CD4-positive, alpha-beta T cell treated with Interleukin-17A for 4 hours (primary cell): ENCODE measurements at places on chromosomes 5 and 9.

DNA sequence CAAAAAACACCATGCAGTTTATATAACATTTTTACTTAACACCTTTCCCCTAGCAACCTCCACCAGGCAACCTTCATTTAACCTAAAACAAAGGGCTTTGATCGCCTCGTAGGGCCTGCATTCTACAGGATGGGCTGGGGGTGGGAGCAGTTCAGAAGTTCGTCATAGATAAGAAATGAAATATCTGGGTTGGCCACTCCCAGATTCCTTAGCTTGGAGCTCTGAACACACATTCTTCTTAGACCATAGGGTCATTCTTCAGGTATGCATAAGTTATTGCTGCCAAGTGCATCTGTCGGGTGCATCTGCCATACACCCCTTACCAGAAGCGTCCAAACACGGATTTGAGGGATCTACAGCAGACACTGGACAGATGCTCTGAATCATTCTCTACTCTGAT lies 4.3 kb upstream of the SLC22A5 start:
- no peak for DNase-seq

GRCh38 chr9:16345902-16346301 lies 524.6 kb downstream of the BNC2 start:
- no peak for DNase-seq

DNA sequence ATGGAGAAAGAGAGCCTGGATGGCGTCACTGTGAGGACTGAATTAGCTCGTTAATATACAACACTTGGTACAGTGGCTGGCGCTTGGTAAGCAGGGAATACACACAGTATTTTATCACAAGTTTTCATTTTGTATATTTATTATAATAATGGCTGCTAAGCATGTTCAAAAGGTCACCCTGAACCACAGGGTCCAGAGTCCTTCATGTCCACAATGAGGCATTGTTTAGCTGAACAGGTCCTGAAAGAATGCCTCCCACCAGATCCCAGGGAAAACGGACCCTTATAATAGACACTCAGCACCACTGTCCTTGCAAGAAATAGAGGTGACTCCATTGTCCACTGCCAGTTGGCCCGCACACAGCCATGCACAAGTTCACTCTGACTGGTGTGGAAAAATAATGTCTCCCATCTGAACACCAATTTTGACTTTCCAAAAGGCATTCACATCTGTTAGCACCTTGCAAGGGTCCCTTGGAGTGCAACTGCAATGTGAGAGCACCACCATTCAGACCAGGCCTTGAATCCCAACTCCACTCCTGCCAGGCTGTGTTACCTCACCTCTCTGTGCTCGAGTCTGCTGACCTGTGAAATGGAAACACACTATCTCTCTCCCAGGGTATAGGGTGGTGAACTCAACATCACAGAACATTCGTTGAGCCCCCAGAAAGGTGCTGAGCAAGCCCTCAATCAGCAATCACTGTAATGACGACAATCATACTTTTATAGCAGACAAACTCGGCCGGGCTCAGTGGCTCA lies 3.9 kb downstream of the VDAC1 start:
- no peak for DNase-seq

DNA sequence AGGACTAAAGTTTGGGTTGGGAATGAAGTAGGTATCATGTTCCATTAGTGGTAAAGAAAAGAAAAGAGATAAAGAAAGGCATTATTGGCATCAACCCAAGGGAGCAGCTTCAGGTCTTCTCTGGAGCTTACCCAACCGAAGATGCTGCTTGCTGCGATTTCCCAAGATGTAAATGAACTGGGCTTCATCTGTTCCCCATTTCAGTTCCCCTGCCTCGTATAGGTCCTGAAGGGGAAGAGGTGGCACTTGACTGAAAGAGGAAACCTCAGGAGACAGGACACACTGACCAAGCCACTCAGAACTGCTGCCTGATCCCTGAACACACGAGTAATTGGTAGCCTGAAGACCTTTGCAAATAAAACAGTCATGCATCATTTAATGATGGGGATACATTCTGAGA lies 24.6 kb downstream of the ANXA6 start:
- DNase-seq: no peak

DNA sequence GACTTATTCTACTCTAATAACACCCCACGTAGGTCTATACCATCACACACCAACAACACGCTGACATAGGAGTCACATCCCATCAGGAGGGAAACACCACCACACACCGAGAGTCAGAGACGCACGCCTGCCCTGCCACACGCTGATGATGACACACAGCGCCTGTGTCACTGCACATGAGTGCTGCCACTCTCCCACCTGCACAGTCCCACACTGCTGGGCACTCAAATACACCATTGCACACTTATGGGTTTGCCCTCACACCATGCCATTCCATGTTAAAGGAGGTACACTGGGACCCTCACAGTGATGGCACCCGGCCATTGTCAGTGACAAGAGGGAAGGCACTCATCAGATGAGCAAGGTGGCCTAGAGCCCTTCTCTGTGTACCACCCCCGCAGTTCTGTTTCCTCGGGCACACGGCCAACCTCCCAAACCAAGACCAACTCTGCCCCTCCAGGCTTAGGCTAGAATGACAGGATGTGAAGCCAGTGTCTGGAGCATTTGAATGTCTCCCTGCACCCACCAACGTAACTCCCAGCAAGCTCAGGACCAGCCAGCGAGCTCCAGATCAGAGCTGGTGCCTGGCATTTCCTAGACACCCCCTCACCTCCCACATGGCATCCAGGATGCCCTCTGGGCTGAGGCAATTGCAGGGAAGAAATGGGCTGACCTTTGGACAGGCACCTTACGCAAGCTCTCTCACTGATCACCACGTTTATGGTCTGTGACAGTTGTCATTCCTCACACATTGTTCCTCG lies 3.6 kb upstream of the CPLX2 start:
- DNase-seq: no peak

DNA sequence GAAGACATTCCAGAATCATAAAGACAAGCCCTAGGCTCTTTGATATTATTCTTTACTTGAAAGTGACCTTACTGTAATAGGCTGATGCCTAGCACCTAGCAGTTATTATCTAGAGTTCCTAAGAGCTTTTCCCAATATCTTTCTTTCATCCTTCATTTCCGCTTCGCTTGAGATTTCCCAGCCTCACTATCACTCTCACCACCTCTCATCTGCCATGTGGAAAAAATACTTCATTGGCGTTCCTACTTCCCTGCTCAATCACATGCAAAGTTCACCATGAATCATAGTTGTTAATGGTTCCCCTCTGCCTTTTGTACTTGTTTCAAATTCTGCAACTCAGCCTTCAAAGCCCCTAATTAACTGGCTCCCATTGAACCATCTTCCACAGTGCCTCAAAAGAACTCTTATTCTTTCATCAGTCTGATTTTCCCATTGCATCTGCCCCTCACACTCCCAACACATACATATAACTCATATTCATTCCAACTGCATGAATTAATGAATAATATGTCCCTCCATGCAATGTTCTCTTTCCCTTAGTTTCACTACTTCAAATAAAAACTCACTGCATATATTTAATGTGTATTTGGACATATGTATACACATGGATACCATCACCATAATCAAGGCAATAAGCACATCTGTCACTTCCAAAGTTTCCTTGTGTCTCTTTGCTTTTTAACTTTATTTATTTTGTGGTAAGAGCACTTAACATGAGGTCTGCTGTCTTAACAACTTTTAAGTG lies 221.6 kb downstream of the PARP8 start:
- no peak for DNase-seq

DNA sequence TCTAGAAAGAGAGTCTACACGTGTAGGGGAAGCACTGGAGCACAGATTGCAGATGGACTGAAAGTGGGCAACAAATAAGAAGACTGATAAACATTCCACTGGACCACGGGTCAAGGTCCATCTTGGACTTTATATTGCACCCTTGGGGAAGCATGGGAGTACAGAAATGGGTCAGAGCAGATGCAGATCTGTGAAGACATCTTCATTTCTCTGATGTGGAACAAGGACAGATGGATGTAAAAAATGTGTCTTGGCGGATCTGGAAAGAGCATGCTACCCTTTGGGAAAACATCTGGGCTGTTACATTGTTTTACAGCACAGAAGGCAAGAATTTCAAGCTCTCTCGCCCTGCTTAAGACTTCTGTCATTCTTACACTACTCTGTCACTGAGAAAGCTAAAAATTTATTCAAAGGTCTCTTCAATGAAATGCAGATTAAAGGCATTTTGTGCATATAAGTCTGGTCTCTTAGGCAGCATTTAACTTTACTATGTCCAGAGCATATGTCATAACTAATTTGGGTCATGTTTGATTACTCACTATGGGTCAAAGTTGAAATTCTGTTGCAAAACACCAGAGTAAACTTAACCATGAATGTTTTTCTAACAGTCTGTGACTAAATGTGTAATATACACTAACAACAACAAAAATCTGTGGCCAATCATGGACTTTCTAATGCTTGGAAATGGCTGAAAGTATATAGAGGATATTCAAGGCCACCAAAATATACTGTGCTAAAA lies 756.4 kb upstream of the DMAC1 start:
- DNase-seq: no peak

GRCh38 chr5:116536316-116537083 lies 38.1 kb downstream of the SEMA6A start:
- no peak for DNase-seq

GRCh38 chr5:76947082-76947503 lies 5.8 kb upstream of the CRHBP start:
- DNase-seq: no peak

- no peak for DNase-seq
Observed at GRCh38 chr5:98128271-98128670, 645.2 kb upstream of the RGMB start.

- DNase-seq: no peak
Observed at GRCh38 chr5:168313596-168314204, 22.3 kb downstream of the WWC1 start.

- no peak for DNase-seq
Observed at GRCh38 chr5:108061941-108062340, 320.0 kb downstream of the FBXL17 start.

DNA sequence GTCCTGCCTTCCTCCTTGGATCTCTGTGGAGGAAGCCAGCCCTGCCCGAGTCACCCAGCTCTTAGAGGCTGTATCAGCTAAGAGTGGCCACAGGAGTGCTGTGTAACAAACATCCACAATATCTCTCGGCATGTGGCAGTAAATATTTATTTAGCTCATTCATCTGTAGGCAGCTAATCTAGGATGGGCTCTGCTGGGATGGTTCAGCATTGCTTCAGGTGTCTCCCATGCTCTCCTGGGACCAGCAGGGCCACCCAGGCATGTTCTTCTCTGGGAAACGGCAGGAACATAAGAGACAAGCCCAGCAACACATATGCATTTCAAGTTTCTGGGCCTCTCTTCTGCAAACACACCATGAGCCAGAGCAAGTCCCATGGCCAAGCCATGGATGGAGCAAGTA lies 56.1 kb downstream of the HRH2 start:
- no peak for DNase-seq

- DNase-seq: no peak
Observed at GRCh38 chr5:108878756-108879155, 131.1 kb downstream of the FER start.

DNA sequence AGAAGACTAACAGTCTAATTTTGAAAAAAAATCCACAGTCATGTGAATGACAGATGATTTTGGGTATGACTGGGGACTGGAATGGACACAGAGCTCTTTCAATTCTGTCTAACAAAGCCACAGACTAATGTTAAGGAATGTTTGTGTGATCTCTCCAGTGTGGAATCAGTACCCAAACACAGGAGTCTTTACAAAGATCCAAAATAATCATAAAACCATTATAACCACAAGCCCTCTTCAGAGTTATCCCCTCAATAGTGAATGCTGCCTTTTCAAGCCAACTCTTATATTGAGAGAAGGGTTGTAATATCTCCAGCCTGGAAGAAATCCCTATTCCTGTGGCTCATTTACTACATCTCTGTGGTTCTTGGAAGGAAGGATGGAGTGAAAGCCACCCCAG lies 552.0 kb upstream of the CLINT1 start:
- no peak for DNase-seq

GRCh38 chr9:31574006-31574765 lies 810.3 kb upstream of the ACO1 start:
- no peak for DNase-seq

DNA sequence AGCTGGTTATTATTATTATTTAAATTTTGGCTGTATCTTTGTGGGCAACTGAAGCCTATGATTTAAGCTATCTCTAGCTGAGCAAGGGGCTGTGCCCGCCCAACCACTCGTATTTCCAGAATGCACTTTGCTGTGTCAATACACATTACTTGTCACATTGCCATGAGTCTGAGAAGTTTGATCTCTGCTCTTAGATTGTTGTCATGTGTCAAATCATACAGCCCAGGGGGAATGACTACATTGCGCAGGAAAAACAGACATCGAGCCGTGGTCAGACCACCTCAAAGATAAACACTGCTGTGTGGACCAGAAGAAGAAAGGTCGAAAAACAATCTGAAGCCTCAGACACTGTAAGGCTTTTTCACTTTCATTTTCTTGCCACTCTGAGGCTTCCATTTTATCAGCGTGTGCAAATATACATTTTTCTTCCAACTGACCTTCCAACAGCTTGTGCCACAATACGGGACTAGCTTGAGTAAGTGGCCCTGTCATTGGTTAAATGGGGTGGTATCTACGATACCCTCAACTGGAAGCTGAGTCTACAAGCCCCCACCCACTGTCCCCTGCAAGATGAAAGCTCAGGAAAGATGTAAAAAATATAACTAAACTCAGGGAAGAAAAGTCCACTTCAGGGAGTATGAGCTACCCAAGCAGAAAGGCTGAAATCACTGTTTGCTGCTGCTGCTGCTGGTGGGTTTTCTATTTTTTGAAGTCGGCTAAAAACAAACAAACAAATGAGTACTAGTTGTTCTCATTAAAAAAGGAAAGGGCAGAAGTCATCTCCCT lies 603.0 kb downstream of the BNC2 start:
- DNase-seq: no peak

DNA sequence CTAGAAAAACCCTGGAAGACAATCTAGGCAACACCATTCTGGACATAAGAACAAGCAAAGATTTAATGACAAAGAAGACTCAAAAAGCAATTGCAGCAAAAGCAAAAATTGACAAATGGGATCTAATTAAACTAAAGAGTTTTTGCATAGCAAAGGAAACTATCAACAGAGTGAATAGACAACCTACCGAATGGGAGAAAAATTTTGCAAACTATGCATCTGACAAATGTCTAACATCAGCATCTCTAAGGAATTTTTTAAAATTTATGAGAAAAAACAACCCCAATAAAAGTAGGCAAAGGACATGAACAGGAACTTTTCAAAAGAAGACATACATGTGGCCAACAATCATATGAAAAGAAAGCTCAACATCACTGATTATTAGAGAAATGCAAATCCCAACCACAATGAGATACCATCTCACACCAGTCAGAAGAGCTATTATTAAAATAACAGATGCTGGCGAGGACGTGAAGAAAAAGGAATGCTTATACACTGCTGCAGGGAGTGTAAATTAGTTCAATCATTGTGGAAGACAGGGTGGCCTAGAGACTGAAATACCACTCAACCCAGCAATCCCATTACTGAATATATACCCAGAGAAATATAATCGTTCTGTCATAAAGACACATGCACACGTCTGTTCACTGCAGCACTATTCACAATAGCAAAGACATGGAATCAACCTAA lies 3.8 kb downstream of the MOCS2 start:
- no peak for DNase-seq

GRCh38 chr9:13520069-13520468 lies 240.6 kb upstream of the MPDZ start:
- DNase-seq: no peak
